Activated naive CD4-positive, alpha-beta T cell treated with Interleukin-2 at 50 U/mL for 16 hours (primary cell): ENCODE measurements at places on chromosomes 1 and 21.

DNA sequence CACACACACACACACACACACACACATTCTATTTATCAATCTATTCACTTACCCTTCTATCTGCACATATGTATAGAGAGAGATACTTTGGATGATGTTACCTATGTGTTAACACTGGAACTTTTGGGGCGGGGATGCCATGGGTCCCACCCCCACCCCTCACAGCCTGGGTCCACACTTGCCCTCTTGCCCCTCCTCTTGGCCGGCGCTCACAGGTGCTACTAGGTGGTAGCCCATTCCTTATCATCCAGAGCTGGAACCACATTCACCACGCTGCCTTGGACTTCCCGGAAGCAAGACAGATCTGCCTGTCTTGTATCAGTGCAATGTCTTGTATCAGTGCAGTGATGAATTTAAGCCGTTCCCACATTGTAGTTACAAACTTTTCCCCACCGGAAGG lies 85.1 kb downstream of the LBR start:
- DNase-seq = no peak

DNA sequence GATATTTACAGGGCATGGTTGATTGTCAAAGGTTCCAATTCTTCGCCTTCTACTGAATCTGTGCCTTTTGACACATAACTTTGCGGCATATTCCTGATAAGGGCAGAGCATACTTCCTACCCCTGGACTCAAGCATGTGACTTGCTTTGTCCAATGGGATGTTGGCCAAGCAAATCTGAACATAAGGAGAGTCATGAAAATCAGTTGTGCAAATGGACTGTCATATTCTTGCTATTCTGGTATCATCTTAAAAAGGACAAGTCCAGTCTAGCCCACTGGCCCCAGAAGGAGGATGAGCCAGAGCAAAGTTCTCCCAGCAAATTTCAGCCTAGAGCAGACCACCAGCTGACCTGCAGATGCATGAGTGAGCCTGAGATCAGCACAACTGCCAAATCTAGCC lies 41.0 kb upstream of the MUTYH start:
- DNase-seq = no peak

DNA sequence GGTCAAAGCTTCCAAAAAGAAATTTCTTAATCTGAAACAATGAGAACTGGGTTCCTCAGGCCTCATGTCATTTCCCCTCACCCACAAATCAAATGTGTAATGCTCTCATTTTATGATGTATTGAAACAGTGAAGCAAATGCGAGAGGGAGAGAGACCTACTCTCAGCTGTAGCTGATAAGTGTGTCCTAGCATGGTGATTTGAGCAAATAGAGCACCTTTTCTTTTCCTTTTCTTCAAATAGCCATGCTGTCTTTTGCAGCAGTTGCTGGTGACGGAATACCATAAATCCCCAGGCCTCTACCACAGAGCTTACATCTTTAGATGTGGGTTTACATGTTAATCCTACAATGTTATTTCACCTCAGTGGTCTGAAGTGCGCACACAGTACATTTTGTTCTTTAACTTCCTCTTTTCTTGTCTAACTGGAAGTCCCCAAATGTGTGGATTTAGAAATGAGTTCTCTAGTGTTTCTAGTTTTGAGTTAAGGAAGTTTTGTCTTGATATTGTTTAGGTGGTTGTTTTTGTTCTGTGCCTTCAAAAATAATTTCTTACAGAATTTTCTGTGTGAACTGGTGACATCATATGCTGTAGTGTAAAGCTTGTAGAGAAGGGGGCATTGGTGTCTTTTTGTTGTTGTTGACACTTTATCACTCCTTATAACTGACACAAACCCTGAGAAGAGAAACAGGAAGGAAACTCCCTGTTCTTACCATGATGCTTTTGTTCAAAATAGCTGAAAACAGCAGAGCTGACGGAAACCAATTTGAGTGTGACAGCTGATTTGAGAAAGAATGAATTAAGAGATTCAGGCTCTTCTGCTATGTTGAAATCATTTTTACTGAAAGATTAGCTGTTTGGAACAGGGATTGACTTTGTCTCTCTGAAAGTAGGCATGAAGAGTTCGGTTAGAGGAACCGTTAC lies 12.2 kb downstream of the SMAP2 start:
- DNase-seq = peak; percentile 55

- DNase-seq = no peak
Measured at GRCh38 chr21:34580181-34580700, 34.7 kb downstream of the RCAN1 start.

- DNase-seq = peak; percentile 56
Measured at GRCh38 chr1:67441183-67441582, 11.0 kb upstream of the SERBP1 start.

GRCh38 chr1:89081005-89081404 lies 16.0 kb upstream of the GBP1 start:
- no peak for DNase-seq

DNA sequence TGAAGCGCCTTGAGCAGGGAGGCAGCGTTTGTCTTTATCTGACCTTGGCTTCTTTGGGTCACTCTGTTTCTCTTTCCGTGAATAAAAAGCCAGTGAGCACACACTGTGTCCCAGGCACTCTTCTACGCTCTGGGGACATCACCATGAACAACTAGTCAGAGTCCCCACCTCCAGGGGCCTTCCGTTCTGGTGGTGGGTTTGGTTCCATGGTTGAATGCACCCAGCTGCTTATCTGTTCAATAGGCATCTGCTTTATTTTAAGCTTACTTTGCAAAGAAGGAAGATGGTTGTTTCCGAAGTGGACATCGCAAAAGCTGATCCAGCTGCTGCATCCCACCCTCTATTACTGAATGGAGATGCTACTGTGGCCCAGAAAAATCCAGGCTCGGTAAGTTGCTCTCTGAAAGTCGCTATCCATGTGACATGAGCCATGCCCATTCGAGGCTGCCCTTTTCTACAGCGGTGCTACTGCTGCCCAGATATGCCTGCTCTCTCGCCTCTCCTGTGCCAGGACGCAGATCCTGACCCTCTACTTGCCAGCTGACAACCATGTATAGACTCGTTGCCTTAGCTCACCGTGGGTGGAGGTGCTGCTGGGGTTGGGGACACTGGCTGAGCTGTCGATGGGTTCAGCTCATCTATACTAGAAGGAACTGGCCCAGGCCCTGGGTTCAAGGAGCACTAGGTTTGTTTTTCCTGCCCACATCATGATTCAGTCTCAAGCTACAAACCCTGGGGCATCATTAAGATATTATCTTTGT lies 5.9 kb downstream of the MX1 start:
- no peak for DNase-seq

DNA sequence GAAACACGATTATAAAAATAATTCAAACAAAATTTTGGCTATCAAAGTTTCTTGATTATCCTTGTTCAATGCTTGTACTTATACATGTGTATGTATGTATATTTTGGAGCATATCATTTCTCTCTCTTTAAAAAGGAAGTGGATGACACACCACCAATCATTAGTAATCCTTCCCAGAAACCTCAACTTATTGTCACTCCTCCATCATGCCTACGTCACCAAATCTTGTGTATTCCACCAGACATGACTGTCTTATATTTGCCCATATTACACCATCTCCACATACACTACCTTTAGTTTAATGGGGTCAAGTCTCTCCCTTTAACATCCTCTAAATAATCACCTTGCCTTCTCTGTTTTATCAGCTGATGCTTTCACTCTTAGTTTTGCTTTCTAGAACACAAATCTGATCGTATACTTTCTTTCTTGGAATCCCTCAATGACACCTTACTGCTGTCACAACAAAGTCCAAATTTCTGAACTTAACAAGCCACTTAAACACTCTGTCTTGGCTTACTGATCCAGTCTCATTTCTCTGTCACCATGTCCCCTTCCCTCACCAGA lies 124.0 kb downstream of the BRINP3 start:
- DNase-seq = no peak

DNA sequence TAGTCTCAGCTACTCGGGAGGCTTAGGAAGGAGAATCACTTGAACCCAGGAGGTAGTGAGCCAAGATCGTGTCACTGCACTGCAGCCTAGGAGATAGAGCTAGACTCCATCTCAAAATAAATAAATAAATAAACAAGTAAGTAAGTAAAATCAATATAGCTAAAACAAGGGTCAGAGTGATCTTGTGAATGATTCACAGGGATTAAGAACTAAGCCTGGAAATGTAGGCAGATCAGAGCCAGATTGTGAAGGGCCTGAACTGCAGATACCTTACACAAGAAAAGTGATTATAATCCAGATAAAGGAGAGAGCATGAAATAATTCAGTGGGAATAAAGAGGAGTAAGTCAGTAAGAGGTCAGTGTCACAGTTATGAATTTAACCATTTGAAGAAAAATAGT lies 41.5 kb downstream of the COP1 start:
- no peak for DNase-seq

DNA sequence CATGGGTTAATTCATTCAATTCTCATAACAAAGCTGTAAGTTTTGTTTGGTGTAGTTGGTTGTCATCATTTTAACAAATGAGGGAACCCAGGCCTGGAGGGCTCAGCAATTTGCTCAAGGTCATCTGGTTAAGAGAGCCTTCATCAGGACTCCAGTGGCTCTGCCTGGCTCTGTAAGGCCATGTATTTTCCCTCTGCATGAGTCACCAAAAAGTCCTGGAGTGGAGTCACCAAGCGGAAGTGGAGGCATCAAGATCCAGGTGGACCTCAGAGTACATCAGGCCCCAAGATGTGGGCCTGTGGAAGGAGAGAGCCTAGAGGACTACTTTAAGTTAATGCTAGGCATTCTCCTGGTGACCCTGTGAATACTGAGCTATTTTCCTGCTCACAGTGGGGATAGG lies 30.0 kb upstream of the RBM15 start:
- no peak for DNase-seq

GRCh38 chr1:172960019-172960418 lies 90.7 kb downstream of the TNFSF18 start:
- DNase-seq = no peak

- no peak for DNase-seq
Measured at GRCh38 chr1:91784191-91784590, 101.8 kb downstream of the TGFBR3 start.

- DNase-seq = no peak
Measured at GRCh38 chr21:38857152-38857825, 51.6 kb downstream of the ETS2 start.

- no peak for DNase-seq
Measured at GRCh38 chr1:34163792-34164731, 968 bp downstream of the CSMD2 start.

DNA sequence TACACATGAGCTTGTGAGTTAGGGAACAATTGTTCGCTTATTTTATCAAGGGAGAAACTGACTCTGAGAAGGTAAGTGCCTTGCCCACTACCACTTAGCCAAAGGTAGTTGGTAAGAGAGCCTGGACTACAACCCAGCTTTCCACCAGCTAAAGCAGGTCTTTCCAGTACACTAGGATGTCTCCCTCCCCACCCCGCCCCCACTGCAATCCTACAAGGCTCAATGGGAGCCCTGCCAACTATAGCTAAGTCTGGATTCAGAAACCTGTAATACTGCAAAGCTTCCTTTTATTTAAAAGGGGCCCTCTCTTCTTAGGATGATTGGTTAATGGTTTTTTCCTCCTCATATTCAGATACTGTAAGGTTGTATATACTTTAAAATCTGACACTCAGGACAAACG lies 102.0 kb upstream of the C8B start:
- no peak for DNase-seq

GRCh38 chr21:42864815-42865775 lies 14.2 kb downstream of the WDR4 start:
- no peak for DNase-seq

DNA sequence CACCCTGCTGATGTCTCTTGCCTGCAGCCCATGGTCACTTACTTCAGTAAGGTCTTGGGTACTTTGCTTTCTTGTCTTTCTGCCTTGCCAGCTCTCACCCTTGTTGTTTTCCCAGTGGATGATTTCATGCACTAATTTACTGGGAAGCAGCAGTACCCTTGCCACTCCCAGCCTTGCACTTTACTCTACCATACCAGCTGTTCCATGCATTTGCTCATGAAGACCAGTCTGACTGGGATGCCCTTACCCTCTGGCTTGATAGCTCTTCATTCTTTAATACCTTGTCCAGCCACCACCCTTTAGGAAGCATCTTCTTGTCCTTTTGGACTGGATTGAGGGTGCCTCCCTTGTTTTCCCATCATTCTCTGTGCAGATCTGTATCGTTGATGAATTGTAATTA lies 28.3 kb downstream of the CDC14A start:
- no peak for DNase-seq

GRCh38 chr1:162661336-162661735 lies 29.1 kb downstream of the DDR2 start:
- no peak for DNase-seq

GRCh38 chr1:207868251-207868773 lies 42.6 kb downstream of the CD34 start:
- peak; percentile 26 for DNase-seq

- DNase-seq = peak; percentile 37
Measured at GRCh38 chr1:111738436-111739193, 580 bp downstream of the INKA2 start.

DNA sequence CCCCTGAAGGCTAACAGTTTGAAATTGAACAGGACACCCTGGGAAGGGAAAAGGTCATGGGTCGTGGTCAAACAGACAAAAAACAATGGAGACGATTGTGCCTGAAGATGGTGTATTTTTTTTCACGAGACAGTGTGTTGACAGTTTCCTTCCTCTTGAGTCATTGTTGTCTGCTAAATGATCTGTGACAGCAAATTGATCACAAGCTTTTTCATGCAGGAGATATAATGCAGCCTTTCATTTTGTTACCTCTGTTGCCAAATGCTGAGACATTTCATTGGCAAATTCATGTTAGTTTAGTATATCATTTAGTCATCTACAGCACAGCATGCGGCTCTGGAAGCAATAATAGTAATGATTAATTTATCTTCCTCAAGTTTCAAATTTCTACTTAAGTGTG lies 27.7 kb downstream of the UBE2U start:
- no peak for DNase-seq

DNA sequence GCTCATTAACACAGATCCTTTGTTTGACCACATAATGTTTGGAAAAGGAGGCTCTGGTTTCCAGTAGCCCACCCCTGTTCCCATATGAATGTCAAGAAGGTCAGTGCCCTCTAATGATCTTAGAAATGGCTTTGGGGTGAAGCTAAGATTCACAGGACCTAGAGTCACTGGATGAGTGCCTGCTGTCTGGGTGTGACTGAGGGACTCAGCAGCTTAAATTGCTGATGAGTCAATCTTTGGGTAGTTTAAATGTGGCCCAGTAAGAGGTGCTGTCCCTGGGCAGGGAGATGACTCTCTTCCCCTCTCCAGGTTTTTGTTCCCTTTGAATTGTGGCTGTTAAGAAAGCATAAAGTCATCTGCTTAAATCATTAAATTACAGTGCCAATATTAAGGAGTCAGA lies 50.6 kb downstream of the L1TD1 start:
- no peak for DNase-seq

DNA sequence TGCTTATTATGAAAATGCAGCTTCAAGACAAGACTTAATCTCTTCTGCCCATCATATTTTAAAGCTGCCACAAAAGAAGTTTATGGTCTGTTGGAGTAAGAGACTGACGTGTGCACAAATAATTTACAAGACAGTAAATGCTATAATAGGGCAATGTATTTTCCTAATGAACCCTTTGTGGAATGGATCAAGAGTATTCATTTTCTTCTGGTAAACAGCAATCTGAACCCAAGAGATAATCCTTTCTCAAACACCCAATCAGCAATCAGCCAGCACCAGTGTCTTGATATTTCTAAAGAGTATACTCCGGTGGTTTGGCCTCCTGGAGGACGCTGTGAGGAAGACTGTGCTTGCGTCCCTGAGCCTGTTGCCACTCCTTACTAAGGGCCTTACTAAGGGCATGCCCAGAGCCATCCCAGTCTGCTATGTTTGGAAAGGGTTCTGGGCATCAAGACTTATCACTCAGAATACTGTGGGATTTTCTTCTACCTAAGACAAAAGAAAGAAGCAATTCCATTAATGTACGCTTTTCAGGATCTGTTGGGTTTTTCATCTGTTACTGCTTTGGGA lies 48.8 kb upstream of the LRRC8D start:
- DNase-seq = no peak

- DNase-seq = no peak
Measured at GRCh38 chr21:8989721-8990325, 1531.6 kb upstream of the TPTE start.
